Kidney (tissue), 22 donors: ENCODE measurements at places on chromosomes 7 and 10. TPM values are rescaled to one million over a fixed set of nuclear protein-coding genes. Genes with fewer than 3 reads are reported as not detected.

Gene MYO3A
- polyA plus RNA-seq, result 1.9 TPM

Gene NODAL
- not detected for polyA plus RNA-seq

Gene ENO4
- polyA plus RNA-seq, result 0.52 TPM

Gene RET
- 1.1 TPM for polyA plus RNA-seq

Gene MRPS24
- polyA plus RNA-seq, result 276 TPM

Gene MPP7
- polyA plus RNA-seq, result 6.8 TPM

Gene LRRTM3
- not detected for polyA plus RNA-seq

Gene INHBA
- 0.49 TPM for polyA plus RNA-seq

Gene TMEM196
- polyA plus RNA-seq, result not detected
